Glomerular endothelial cell (primary cell): ENCODE measurements at places on chromosomes 2 and 18. TPM values are rescaled to one million over a fixed set of nuclear protein-coding genes. Genes with fewer than 3 reads are reported as not detected.

Gene GPR17
- not detected in 2 replicates for total RNA-seq

Gene ICA1L
- total RNA-seq, result 1.9 and 3.6 TPM in 2 replicates

Gene TUBA4B
- not detected in 2 replicates for total RNA-seq

Gene AKAIN1
- not detected in 2 replicates for total RNA-seq

Gene SNED1
- total RNA-seq, result 27.7 and 41.3 TPM in 2 replicates

Gene FAM98A
- total RNA-seq, result 46.6 and 122 TPM in 2 replicates

Gene NFE2L2
- total RNA-seq, result 55.9 and 90.2 TPM in 2 replicates

Gene FBXO15
- 0.10 and 0.23 TPM in 2 replicates for total RNA-seq

Gene CFAP65
- total RNA-seq, result not detected in 2 replicates

Gene KIF1A
- total RNA-seq, result 0.97 and 1.2 TPM in 2 replicates

Gene APLF
- total RNA-seq, result 2.4 and 3.3 TPM in 2 replicates

Gene ALKAL2
- total RNA-seq, result 0.93 TPM in 1 of 2 replicates, not detected in the other

Gene ELOA2
- not detected in 2 replicates for total RNA-seq

Gene EVX2
- not detected in 2 replicates for total RNA-seq

Gene FARP2
- total RNA-seq, result 27.0 and 28.5 TPM in 2 replicates

Gene DSG2
- 15.5 TPM in 2 replicates for total RNA-seq

Gene KATNAL2
- total RNA-seq, result 1.6 and 2.4 TPM in 2 replicates

Gene CFAP210
- total RNA-seq, result not detected in 2 replicates

Gene IL37
- not detected in 2 replicates for total RNA-seq

Gene MALL
- total RNA-seq, result 94.9 and 197 TPM in 2 replicates

Gene GNLY
- total RNA-seq, result not detected in 2 replicates

Gene KCNG2
- not detected in 2 replicates for total RNA-seq

Gene DSC3
- total RNA-seq, result 2.0 and 2.8 TPM in 2 replicates

Gene ST8SIA5
- total RNA-seq, result 0.24 and 2.6 TPM in 2 replicates

Gene INHBB
- 2.4 and 13.9 TPM in 2 replicates for total RNA-seq

Gene MYCN
- 1.8 and 6.5 TPM in 2 replicates for total RNA-seq

Gene FTCDNL1
- total RNA-seq, result 1.3 TPM in 1 of 2 replicates, not detected in the other

Gene C2orf66
- 0.39 and 1.1 TPM in 2 replicates for total RNA-seq
